ENCODE measurements at places on chromosomes 6 and 20.

DNA sequence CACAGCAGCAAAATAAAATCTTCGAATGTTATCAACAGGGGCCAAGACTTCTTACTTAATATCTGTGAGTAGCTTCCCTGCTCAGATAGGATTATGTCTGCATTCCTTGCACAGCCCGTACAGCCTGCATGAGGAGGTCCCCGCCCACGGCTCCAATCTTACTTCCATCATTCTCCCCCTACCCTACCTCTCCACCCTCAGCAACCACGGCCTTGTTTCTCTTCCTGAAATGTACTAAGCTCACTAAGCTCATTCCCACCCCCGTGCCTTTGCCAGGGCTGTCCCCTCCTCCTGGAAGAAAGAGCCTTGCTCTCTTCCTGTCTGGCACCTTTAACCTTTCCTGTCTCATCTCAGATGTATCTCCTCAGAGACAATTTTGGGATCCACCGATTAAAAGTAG is 120.4 kb downstream of the BCAS1 start:
- DNase-seq, result no peak

DNA sequence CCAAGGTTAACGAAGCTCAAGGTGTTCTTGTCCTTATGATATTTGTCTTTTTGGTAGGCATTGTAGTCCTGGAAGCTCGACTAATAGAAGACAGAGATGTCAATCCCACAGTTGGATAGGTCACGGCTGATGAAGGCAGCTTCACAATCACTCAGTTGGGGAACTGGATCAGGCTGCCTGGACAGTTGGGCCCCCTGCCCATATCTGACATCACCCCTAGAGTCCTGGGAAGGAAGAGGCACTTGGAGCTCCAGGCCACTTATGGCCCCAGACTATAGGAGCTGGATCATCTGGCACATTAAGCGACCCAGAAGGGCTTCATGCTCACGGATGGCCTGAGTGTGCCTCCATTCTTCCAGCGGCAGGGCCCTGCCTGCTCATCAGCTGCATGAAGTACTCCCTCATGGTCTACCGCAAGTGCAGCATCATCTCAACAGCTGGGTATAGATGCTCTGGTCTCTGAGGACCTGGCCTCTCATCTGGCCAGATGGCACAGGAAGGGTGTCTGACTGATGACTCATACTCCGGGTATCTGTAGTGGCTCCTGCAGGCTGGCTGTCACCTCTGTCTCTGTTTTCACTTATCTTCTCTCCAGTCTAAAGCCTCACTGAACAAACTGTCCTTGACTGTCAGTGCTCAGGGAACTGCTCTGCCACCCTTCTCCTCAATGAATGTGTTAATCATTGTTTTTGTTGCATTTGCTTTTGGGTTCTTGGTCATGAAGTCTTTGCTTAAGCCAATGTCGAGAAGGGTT is 29.2 kb upstream of the SSR1 start:
- DNase-seq, result peak; percentile 57

DNA sequence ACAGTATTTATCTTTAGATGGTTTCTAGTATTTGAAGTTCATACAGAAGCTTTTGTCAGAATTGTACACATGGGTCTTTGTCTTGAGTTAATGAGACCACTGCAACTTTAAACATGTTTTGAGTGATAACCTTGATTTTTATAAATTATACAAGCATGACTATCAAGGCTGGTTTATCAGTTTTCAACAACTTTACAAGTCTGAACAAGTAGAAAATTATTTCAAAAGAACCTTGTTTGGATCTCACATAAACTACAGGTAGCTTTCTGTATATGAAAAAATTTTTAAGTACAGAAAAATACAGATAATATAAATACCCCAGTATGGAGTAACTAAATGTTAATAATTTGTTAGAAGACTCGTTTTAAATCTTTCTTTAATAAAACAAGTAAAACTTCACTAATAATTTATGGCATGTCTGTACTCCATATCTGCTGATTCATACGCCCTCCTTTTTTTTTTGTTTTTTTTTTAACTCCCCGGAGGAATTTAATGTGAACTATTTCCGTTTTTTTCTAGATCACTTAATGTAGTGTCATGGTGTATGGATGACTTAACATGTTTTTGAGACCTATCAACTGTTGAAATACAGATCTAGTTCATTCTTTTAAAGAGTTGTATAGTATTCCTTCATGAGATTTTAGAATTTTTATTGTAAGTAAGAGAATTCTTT is 18.3 kb downstream of the VAPB start:
- DNase-seq, result peak; percentile 33

DNA sequence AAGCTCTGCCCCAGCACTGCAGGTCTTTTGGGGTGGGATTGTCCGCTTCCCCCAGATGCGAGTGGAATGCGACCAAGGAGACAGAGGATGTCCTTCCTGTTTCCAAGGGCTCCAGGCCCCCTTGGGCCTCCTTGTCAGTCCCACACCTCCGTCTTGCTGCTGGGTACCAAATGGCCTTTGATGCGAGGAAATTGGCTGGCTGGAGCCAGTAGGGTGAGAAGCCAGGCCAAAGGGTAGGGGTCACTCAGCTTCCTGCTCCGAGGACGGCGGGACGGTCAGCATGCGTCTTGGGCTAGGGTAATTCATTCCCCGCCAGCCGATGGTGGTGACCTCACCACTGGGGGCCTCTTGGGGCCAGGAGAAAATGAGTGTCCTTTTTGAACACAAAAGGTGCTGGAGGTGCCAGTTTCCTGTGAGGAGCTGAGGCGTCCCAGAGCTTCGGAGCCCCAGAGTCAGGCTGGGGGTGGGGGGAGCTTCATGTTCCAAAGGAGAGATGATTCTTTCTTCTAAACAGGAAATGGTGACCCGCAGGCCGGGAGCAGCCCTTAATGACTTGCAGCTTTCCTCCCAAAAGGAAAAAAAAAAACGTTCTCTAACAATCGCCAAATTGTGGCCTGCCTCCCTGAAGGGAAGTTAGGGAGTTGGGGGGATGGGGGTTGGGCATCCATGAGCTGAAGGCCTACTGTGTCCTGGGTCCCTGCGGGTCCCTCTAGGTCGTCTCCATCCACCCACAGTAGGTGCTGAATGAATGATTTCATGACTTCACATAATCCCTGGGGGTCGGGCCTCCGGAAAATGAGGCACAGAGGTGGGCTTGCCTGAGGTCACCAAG is 6.7 kb downstream of the SNAI1 start:
- peak; percentile 90 for DNase-seq

- DNase-seq, result peak; percentile 48
Measured at GRCh38 chr6:45209762-45210161, 118.4 kb upstream of the RUNX2 start.

Measured in RPMI7951 (cell line).